Stimulated activated CD8-positive, alpha-beta memory T cell treated with anti-CD3 and anti-CD28 coated beads, Interleukin-4, amount 100 ng/mL, for 1 hour (primary cell): ENCODE measurements at places on chromosomes 7 and 10.

DNA sequence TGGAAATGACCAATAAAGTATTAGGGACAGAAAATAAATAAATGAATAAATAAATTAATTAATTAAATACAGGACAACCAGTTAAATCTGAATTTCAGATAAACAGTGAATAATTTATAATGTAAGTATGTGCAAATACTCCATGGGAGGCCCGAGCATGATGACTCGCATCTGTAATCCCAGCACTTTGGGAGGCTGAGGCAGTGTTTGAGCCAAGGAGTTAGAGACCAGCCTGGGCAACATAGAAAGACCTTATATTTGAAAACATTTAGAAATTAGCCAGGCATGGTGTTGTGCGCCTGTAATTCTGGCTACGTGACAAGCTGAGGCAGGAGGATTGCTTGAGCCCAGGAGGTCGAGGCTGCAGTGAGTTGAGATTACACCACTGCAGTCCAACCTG lies 123.7 kb downstream of the CUL2 start:
- no peak for DNase-seq

GRCh38 chr10:33901166-33901565 lies 566.7 kb upstream of the NRP1 start:
- no peak for DNase-seq

GRCh38 chr10:101611096-101611905 lies 23.2 kb downstream of the DPCD start:
- no peak for DNase-seq

DNA sequence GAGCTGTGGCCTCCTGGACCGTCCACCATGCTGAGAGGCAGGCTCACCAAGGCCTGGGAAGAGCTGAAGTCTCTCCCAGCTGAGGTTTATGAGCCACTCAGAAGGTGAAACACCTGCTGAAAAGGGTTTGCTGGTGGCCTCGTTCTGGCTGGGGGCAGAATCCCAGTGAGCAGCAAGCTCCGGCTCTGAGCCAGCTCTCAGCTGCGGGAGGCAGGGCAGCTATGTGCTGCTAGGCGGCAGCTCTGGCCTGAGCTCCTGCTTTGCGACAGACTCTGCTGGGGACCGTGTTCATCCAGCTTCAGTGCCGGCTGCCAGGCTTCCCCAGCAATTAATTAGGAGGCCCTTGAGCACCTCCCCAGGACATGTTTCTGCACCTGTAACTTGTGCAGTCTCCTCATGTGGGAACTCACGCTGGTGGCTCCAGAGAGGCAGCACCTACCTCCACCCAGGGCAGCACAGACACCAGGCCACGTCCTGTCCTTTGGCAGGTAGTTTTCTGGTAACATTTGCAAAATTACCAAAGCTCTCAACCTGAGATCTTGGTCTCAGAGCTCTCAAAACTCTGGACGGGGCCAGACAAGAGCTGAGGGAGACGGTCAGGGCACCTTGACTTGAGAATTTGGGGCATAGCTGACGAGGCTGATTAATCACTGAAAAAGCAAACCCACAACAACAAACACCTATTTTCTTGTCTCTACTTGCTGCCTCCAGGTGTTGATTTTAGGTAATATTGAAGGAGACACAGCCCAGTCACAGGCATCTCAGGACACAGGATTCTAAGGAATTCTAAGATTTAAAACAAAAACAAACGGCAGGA lies 185.0 kb downstream of the TCERG1L start:
- DNase-seq = no peak

- no peak for DNase-seq
Measured at GRCh38 chr7:47710201-47710935, 128.5 kb upstream of the TNS3 start.

GRCh38 chr7:48660306-48660870 lies 264.0 kb upstream of the CDC14C start:
- no peak for DNase-seq

- DNase-seq = no peak
Measured at GRCh38 chr7:112092306-112092705, 113.9 kb downstream of the DOCK4 start.

GRCh38 chr7:63789378-63790176 lies 209.1 kb upstream of the ZNF722 start:
- no peak for DNase-seq
